ENCODE measurements at places on chromosomes 2 and 18.
A peak's percentile ranks its signal among the peaks of the same experiment; 100 is the strongest.

- no peak for DNase-seq
Observed at GRCh38 chr2:207688597-207688996, 22.8 kb upstream of the CCNYL1 start.

DNA sequence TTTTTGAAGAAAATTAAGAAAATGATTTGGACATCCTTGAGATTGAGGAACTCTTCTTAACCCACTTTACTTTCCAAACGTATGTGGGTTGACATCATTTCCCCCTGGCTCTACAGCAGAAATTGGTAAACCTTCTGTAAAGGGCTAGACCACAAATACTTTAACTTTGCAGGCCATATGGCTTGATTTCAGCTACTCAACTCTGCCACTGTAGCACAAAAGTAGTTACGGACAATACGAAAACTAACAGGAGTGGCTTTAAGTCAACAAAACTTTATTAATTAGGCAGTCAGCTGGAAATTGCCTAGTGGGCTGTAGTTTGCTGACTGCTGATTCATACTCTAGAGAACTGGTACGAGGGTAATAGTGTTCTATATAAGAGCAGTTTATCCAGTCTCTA lies 83.2 kb upstream of the DTNB start:
- DNase-seq = no peak

DNA sequence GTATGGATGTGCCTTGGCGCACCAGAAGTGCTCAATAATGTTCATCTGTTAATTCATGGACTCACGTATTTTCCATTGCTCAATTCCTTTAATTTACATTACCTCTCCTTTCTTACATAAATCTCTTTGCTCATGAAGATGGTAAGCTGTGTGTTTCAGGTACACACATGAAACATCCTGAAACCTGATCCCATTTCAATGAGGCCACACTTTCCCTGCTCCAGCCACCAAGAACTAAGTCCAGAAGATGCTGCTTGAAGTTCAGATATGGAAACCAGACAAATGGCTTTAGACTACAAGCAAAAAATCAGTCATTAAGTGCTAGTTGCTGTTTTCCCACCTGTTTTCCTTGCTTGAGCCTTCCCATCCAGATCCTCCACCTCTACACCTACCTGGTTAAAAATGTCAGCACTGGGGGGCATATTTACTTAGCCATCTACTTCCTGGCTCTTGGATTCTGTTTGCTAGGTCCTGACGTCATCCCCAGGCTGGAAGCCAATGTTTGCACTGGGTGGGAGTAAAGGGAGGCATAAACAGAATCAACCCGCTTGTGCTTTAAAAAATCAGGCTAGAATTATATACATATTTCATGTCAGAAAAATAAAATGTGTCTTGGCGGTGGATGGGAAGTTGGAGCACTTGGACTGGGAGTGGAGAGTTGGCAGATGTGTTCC lies 309.7 kb downstream of the OSR1 start:
- DNase-seq = peak; percentile 12

GRCh38 chr2:11320698-11321492 lies 23.5 kb downstream of the ROCK2 start:
- no peak for DNase-seq

DNA sequence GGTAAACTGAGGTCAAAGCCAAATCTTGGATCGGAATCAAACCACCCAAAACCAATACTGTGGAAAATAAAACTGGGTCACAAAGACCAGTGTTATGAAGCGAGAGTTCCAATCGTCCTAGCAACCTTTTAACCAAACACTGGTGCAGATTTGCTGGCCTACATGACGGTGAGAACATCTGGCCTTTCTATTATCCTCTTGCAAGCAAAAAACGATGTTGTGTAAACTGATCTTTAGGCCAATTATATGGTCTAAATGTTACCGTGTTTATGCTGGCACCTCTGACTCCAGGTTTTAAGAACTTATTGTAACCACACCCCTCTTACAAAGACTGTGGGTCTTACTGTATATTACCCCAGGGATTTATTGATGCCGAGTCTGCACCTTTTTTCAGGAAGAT lies 145.9 kb downstream of the GFPT1 start:
- no peak for DNase-seq

GRCh38 chr2:68468801-68469200 lies 1.4 kb downstream of the APLF start:
- no peak for DNase-seq

- no peak for DNase-seq
Observed at GRCh38 chr2:156151351-156151750, 181.2 kb downstream of the NR4A2 start.

- no peak for DNase-seq
Observed at GRCh38 chr18:47341678-47342077, 90.2 kb upstream of the SKOR2 start.

DNA sequence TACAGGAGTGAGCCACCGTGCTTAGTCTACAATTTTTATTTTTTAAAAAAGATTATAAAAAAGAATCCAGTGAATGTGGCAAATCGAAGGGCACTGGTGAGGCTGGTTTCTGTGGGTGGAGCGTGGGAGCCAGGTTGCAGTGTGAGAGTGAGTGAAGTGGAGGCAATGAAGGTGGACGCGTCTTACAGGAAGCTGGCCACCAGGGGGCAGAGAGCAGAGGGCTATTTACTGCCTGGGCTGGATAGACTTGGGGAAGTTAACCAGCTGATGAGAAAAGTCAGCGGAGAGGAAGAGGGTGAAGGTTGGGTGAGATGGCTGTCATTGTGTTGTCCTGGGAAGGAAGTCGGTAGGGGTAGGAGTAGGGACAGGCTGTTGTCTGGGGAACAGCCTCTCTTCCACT lies 6.8 kb downstream of the SCTR start:
- DNase-seq = peak; percentile 35

DNA sequence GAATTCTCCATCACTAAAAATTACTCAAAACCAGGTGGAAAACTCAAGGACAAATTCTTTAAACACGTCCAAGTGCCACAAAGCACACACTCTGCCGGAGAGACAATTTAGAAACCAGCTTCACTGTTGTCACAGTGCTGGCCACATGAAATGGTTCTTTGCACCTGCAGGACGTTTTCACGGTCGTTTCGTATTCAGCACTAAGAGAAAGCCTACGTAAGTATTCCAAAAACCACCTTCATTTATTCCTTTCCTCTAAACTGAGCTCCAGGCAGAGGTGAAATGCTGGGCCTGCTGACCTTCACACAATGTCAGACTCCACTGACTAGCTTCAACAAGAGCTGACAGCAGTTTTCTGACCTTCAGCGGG lies 680 bp downstream of the ATP5F1A start:
- DNase-seq = no peak

- DNase-seq = no peak
Observed at GRCh38 chr2:222362336-222362735, 62.0 kb upstream of the SGPP2 start.

GRCh38 chr18:58174285-58174684 lies 130.3 kb downstream of the NEDD4L start:
- no peak for DNase-seq

GRCh38 chr2:38039121-38039910 lies 36.6 kb downstream of the CYP1B1 start:
- peak; percentile 73 for DNase-seq

GRCh38 chr2:47561906-47562305 lies 158.9 kb downstream of the MSH2 start:
- no peak for DNase-seq

GRCh38 chr2:99067871-99068625 lies 73.5 kb upstream of the C2orf15 start:
- no peak for DNase-seq

DNA sequence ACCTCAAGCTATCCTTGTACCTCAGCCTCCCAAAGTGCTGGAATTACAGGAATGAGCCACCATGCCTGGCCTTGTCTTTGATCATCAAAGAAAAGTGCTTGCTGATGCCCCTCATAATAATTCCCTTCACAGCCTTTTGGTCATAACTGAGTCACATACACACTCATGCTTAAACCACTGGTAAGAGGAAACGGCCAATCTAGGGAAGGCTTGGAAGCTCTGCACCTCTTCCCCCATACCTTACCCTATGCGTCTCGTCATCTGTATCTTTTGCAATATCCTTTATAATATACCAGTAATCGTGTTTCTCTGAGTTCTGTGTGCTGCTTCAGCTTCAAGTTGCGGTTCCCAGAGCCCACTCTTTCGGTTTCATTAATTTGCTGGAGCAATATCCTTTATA lies 4.8 kb upstream of the RNF138 start:
- DNase-seq = peak; percentile 70

GRCh38 chr2:123518367-123518766 lies 506.7 kb upstream of the CNTNAP5 start:
- peak; percentile 62 for DNase-seq

DNA sequence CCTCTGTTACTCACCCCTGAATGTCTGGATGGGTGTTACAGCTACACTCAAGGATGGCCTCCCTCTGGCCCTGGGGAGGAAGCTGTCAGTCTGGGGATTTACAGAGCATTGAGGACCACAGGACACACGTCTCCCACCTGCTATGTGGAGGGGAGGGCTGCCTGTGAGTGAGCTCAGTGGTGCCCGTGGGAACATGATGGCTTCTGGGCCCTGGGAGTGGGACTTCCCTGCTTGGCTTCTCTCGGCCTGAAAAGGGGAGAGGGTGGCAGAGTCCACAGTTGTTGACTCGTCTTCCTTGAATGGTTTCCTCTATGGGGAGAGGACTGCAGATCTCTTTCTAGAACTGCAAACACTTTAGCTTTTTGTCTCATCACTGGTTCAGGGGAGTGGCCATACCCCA lies 79.1 kb downstream of the SH3BP4 start:
- DNase-seq = no peak

- no peak for DNase-seq
Observed at GRCh38 chr2:174656676-174657176, 59.1 kb upstream of the WIPF1 start.

- DNase-seq = no peak
Observed at GRCh38 chr2:19360266-19360965, 2.0 kb upstream of the OSR1 start.

DNA sequence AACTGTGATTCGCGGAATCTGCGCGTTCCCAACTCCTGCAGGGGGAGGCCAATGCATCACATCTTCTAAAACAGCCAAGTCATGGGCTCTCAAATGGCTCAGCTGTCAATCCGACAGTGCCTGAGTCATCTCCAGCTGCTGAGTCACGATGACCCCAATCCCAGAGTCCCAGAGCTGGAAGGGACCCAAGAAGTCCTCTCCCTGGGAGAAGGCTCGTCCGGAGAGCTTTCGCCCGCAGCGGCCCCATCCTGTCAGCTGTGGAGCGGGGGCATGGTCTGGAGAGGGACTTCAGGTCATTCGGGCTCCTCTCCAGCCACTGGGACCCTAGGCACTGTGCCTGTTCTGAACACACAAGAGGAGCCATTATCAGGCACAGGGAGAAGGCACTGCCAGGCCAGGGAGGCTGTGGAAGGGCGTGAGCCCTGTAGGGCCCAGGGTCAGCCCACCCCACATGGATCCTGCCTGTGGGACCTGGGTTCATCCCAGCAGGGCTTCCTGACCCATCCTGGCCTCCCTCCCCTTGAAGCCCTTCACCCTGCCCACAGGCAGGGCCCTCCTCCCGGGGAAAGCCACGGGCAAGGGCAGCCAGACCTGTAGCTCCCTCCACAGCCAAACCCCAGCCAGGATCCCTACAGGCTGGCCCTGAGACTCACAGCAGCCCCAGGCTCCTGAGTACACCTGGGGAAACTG lies 47.6 kb upstream of the GPC1 start:
- DNase-seq = peak; percentile 95

- peak; percentile 17 for DNase-seq
Observed at GRCh38 chr2:197786010-197786877, 1.1 kb upstream of the BOLL start.

GRCh38 chr2:127348426-127349000 lies 39.3 kb downstream of the MAP3K2 start:
- DNase-seq = no peak

DNA sequence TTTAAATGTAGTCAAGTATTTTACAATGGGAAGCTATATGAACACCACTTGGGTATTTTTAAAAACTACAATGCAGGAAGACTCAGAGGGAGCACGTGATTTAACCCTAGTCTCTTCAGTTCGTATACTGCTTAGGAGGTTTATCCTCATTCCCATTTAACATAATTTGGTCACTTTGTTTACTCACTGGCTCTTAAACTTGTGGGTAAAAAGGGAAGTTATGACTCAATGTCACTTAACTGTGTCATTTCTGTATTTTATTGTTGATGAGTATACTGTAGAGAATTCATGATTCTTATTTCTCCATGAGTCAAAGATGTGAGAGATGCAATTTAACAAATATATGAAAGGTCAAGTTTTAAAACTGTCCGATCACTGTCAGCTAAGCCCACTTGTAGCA lies 48.2 kb downstream of the SLC66A3 start:
- DNase-seq = peak; percentile 76

GRCh38 chr18:9426753-9427152 lies 48.6 kb upstream of the RALBP1 start:
- no peak for DNase-seq

DNA sequence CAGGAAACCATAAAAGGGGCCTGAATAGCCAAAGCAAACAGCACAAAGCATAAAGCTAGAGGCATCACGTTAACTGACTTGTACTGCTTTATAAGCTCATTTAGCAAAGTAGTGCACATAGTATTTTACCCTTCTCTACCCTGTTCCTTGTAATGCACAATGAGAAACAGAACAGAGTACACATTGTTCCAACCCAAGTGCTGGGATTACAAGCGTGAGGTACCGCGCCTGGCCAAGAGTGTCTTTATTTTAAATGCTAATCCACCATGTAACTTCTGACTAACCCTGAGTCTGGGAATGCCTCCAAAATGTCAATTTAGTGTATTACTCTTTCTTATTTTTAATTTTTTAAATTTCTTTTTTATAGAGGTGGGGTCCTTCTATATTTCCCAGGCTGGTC lies 46.4 kb upstream of the STON1 start:
- DNase-seq = peak; percentile 36

- DNase-seq = no peak
Observed at GRCh38 chr2:74688881-74689280, 34.8 kb downstream of the SEMA4F start.

GRCh38 chr2:105081006-105081601 lies 43.2 kb downstream of the MRPS9 start:
- DNase-seq = peak; percentile 24

DNA sequence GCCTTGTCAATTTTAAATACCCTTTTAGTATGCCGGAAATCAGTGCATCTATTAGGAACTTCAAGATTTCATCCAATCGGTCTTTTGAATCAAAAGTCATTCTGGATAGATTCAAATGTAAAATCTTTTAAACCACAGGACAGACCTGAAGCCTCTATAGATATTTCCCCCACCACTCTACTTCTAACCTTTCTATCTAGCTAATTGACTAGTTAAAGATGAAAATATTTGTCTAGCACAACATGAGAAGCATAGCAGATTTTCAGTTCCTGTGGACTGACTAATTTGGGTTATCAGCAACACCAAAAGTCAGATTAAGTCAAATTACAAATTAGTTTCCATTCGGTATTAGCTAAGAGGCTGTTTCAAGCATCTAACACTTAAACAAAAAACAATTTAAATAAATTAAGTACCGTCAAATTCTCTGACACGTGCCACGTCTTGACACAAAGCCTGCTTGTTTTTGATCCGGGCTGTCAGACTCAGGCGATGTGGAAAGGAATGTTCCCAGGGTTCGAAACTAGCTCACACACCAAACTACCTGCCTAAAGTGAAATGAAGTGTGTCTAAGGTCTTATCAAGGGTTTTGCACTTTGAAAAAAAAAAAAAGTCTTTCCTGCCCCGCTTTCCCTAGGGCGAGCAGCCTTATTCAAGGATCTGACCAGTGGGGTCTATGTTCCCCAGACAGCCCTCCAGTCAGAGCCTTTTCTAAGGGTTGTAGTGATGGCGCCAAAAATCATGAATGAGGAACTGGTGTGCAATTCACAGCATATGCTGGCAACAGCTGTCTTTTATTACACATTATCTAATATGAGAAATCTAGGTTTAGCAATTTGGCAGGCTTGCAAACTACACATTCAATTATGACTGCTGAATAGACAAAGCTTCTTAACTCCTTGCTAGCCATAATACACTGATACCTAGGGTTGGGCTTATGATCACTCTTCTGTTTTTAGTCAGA lies 4.7 kb downstream of the CYTIP start:
- DNase-seq = peak; percentile 81

Measured in fibroblast of skin of right biceps (primary cell).